Omental fat pad (tissue), 4 donors: ENCODE measurements at places on chromosomes 6 and 20. TPM values are rescaled to one million over a fixed set of nuclear protein-coding genes. Genes with fewer than 3 reads are reported as not detected.

DNA sequence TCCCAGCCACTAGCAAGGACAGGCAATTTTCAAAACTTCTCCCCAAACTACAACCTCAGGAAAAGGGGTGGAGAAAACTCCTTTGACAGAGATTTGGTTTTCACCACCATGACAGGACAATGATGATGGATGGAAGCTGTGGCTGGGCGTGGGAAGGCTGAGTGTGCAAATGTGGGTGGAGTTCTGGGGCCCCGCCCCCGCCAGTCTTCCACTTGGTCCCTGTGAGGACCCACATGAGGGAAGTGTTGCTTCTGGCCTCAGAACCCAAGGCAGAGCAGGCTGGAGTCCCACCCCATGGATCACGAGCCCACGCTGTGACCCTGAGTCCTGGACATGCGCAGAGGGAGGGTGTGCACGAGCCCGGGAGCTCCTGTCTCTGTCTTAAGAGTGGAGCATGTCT, 21.5 kb upstream of the MRGBP start:
- no peak for DNase-seq

DNA sequence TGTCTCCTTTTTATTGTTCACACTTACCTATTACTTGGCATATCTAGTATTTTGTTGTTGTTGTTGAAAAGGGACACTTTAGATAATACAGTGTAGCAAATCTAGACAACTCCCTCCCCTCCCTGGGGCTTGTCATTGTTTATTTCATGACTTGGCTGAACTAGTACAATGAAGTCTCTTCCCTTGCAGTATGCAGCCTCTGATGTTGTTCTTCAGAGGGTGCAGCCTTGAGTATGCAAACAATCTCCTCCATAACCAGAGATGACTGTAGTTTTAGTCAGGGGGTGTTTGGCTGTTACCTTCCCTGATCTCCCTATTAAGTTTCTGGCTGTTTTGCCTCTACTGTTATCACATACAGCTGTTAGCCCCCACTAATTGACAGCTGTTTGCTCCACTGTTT, 315.4 kb upstream of the RUNX2 start:
- DNase-seq = no peak

- no peak for DNase-seq
Measured at GRCh38 chr20:22576733-22577514, 7.4 kb downstream of the FOXA2 start.

GRCh38 chr20:8656335-8656734, 412.6 kb upstream of the PLCB4 start:
- DNase-seq = no peak

- DNase-seq = no peak
Measured at GRCh38 chr20:45836841-45837240, 3.2 kb downstream of the SNX21 start.

DNA sequence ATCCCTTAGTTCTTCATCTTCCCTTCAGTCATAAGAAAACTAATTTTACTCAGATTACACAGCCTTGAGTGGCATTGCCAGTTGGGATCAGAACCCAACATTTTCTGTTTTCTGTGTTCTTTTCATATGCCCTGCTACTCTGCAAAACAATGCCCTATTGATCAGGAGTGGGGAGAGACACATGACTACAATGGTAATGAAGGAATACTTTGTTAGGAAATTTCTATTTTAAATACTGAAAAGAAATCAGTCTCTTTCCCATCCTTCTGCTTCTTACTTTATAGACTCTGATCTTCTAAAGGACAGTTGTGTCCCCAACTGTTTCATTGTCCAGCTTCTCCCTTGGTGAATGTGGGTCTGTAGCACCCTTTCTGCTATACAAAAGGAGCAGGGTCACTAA, 5.5 kb upstream of the PKIB start:
- no peak for DNase-seq

- no peak for DNase-seq
Measured at GRCh38 chr6:64815718-64816117, 891.3 kb downstream of the EYS start.

DNA sequence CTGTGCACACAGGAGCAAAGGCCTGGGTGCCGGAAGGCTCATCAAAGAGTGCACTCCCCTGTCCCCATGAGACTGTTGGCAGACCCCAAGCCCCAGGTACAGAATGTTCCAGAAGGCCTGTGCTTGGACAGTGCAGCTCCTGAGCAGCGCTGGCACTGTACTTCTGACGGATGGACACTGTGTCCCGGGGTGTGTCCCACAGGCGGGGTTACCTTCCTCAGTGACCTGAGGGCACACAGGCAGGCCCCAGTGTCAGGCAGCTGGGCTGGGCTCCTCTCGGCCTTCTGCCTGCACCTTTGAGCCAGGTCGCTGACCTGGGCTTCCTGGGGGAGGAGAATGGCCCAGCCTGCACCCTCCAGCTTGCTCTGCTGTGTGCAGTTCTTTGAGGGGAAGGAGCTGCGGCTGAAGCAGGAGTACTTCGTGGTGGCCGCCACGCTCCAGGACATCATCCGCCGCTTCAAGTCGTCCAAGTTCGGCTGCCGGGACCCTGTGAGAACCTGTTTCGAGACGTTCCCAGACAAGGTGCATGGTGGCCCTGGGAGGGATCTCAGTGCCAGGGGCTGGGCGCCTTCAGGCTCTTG, 30.1 kb downstream of the PYGB start:
- no peak for DNase-seq

GRCh38 chr6:18036781-18037180, 49.3 kb upstream of the KIF13A start:
- DNase-seq = no peak

DNA sequence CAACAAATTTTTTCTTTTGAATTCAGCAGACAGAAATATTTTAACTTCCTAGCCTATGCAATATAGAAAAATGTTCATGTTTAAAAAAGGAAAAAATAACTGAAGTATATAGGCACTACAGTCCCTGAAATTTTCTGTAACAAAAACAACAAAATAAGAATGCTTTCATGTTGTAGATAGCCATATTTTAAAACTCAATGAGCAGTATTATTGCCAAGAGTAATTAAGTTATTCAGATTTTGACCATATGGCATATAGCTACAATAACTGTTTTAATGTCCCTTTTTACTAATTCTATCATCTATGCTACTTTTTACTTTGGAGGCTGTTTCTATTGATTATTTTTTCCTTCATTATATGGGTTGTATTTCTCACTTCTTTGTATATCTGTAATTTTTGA, 283.3 kb upstream of the RIMS1 start:
- no peak for DNase-seq

- no peak for DNase-seq
Measured at GRCh38 chr20:53574259-53574789, 19.3 kb downstream of the ZNF217 start.

GRCh38 chr20:31573555-31574321, 31.4 kb upstream of the ID1 start:
- no peak for DNase-seq

DNA sequence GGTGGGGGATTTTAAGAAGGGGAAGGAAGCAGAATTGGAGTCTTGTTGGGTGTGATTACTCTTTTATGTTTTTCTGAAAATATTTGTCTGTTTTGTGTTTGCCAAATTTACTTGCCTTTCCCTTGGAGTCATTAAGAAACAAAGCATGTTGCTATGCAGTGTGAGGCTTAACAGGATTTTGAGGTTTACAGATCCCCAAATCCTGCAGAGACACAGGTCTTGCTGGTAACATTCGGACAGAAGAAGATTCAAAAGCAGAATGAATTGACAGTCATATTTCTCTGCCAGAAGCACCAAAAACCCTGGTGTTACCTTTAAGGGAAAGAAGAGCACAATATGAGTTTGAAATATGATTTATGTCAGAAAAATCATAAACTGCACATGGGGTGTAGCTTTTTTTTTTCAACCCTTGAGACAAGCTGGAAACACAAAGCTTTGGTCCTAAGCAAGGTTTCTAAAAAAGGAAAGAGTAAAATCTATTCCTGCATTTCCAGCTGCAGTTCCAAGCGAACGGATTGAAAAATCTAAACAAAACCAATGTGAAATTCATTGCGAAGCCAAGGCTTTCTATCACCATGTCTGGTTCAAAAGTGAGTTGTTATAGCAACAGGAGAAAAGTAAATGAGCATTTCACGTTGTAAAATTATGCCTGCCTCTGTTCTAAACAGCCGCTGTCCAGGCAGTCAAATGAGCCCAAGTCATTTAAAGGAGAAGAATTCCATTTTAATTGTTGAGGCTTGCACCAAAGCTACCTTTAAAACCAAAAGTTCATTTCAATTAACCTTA, 358.9 kb upstream of the SASH1 start:
- DNase-seq = no peak

- DNase-seq = no peak
Measured at GRCh38 chr20:59667981-59668515, 63.7 kb downstream of the PHACTR3 start.

DNA sequence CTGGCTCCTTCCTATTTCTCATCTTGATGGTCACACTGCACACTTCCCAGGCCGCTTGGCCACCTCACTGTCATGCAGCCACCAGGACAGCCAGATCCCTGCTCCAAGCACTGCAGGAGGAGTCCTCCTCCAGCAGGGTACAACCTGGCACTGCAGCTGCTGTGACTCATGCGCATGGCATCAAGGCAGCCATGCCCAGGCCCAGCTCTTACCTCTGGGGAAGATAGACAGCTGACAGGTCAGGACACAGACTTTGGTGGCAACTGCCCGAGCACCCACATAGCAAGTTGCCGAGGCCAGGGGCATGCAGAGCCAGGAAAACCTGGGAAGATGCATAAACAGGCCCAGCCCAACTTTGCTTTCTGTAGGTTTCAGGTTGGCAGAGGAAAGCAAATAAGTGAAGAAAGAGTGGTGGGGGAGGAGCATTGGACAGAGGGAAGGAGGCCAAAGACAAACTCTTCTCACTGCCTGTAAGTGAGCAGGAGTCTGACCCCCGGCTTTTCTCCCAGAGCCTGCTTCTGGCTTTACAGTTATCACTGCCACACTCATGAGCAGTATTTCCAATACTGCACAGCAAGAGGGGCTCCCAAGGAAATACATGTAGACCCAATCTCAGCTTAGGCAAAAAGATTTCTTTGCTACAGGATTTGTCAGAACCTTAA, 38.8 kb downstream of the SLC22A3 start:
- DNase-seq = no peak

GRCh38 chr6:52815167-52816092, 11.8 kb upstream of the GSTA1 start:
- DNase-seq = no peak

GRCh38 chr6:110449541-110449895, 26.9 kb downstream of the SLC22A16 start:
- no peak for DNase-seq

- DNase-seq = no peak
Measured at GRCh38 chr6:51352506-51353029, 533.9 kb downstream of the TFAP2B start.

DNA sequence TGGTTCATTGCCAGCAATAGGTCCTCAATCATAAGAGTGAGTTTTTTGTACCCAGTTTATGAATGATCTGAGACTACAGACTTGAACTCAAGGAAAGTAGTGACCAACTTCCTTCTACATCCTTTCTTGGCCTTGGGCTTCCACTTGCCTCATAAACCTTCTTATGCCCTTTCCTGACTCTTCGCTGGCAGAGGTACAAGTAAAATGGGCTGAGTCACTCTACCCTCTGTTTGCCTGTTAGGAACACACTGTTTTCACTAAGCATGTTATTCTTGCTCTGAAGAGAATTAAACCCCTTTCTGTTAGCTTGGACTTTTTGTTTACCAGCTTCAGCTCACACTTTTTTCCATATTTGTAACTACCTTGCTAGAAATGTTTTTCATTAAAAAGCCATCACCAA, 74.4 kb downstream of the PKHD1 start:
- DNase-seq = no peak

GRCh38 chr6:57108691-57109090, 18.7 kb downstream of the ZNF451 start:
- DNase-seq = no peak

- no peak for DNase-seq
Measured at GRCh38 chr20:60222497-60222896, 264.3 kb downstream of the CDH26 start.

- no peak for DNase-seq
Measured at GRCh38 chr6:21354805-21355238, 238.7 kb upstream of the SOX4 start.

DNA sequence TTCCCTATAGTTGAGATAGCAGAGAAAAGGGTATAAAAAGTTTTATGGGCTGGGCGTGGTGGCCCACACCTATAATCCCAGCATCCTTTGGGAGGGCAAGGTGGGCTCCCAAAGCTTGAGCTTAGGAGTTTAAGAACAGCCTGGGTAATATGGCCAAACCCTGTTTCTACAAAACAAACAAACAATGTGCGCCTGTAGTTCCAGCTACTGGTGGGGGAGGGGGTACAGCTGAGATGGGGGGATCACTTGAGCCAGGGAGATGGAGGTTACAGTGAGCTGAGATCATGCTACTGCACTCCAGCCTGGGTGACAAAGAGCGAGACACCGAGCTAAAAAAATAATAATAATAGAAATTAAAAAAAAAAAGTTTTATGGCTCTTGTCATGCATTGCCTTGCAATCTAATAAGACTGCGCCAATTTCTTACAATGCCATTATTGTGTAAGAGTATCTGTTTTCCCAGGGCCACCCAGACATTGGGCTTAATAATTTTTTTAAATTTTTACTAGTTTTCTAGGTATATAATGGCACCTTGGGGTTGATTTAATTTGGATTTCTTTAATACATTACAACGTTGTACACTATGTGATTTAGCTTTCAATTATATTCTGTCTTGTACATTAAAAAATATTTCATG, 3.9 kb downstream of the ACSS2 start:
- DNase-seq = no peak

GRCh38 chr20:4063631-4064030, 48.3 kb upstream of the RNF24 start:
- no peak for DNase-seq

DNA sequence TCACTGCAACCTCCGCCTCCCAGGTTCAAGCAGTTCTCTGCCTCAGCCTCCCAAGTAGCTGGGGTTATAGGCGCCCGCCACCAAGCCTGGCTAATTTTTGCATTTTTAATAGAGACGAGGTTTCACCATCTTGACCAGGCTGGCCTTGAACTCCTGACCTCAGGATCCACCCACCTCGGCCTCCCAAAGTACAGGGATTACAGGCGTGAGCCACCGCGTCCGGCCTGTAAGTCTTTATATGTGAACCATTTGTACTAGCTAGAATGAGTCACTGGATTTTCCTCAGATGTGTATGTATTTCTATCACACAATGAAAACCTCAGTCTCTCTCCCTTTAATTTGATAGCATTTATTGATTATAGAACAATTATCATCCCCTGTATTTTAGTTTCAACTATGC, 34.0 kb downstream of the ITCH start:
- no peak for DNase-seq

GRCh38 chr6:2998998-2999617, 586 bp upstream of the NQO2 start:
- peak; percentile 91 for DNase-seq

GTPBP2 gene
- total RNA-seq = 37.5 TPM

FRS3 gene
- 3.1 TPM for total RNA-seq

HLA-DRB1 gene
- 99.3 TPM for total RNA-seq

CENPW gene
- total RNA-seq = not detected

DUSP15 gene
- total RNA-seq = 0.84 TPM

C2 gene
- 43.9 TPM for total RNA-seq

CFAP206 gene
- total RNA-seq = not detected

VWA7 gene
- not detected for total RNA-seq

RPP40 gene
- 7.8 TPM for total RNA-seq

CGA gene
- total RNA-seq = not detected

SLC16A10 gene
- 20.1 TPM for total RNA-seq

DNAH8 gene
- not detected for total RNA-seq

TSPO2 gene
- total RNA-seq = not detected

BPIFB1 gene
- not detected for total RNA-seq

PNLDC1 gene
- not detected for total RNA-seq

SRSF12 gene
- 3.2 TPM for total RNA-seq

CRIP3 gene
- total RNA-seq = 0.84 TPM

DDAH2 gene
- 121 TPM for total RNA-seq

TMEM244 gene
- total RNA-seq = not detected
